ENCODE measurements at places on chromosomes 16 and 17.

- DNase-seq = no peak
Measured at GRCh38 chr16:26717826-26718225, 348.9 kb upstream of the C16orf82 start.

DNA sequence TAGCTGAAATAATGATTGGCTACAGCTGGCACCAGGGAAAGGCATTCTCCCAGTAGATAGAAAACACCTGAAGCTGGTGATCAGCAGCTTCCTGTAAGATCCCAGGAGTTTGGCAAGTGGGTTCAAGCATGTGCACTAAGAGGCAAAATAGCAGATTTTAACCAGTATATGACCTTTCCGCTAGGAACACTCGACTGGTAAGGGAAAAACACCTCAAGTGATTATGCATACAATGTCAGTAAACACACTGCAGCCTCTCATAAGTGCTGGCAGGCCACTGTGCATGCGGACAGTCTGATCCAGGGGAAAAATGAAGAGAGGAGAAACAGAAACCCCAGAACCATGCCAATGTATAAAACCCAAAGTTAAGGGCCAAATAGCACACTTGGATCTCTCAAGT is 49.0 kb upstream of the HLF start:
- DNase-seq = no peak

GRCh38 chr17:79562192-79562930 is 48.5 kb downstream of the RBFOX3 start:
- DNase-seq = peak; percentile 36

GRCh38 chr16:1003391-1004347 is 22.1 kb downstream of the SOX8 start:
- no peak for DNase-seq

All from NCI-H187 (cell line).